ENCODE measurements at places on chromosomes 12 and 14. TPM values are rescaled to one million over a fixed set of nuclear protein-coding genes. Genes with fewer than 3 reads are reported as not detected.

DNA sequence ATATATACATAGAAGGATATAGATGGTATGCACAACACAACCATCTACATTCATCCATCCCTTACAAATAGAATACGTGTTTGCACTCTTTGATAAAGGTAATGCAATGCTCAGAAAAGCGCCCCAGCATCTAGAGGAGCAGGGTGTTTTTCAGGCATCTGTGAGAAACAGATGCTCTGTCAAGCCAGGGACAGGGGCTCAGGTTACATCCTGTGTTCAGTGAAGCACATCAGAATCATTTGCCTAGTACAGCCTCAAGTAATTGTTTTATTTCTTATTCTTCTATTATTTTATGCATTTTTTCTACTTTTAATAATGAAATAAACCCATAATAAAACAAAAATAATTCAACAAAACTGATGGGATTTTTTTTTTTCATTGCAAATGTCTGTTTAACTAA, 50.5 kb upstream of the HIF1A start:
- peaks cover 2% of the 10 kb centered on the region for H3K4me1 ChIP-seq
- DNase-seq: no peak
- peaks cover 2% of the 10 kb centered on the region for H3K27me3 ChIP-seq
- H3K4me3 ChIP-seq: no peak overlapping the region
- H3K36me3 ChIP-seq: no peaks in the 10 kb centered on the region

- peaks cover 9% of the 10 kb centered on the region for H3K27me3 ChIP-seq
- no peak overlapping the region for H3K4me3 ChIP-seq
- peak overlapping the region; percentile 24 for H3K27ac ChIP-seq
- DNase-seq: no peak
- peaks cover 6% of the 10 kb centered on the region for H3K36me3 ChIP-seq
Observed at GRCh38 chr12:2355198-2355597, 302.4 kb downstream of the CACNA1C start.

SLC38A2 gene
- total RNA-seq: 249 TPM

DNAI7 gene
- total RNA-seq: 0.33 TPM

DNA sequence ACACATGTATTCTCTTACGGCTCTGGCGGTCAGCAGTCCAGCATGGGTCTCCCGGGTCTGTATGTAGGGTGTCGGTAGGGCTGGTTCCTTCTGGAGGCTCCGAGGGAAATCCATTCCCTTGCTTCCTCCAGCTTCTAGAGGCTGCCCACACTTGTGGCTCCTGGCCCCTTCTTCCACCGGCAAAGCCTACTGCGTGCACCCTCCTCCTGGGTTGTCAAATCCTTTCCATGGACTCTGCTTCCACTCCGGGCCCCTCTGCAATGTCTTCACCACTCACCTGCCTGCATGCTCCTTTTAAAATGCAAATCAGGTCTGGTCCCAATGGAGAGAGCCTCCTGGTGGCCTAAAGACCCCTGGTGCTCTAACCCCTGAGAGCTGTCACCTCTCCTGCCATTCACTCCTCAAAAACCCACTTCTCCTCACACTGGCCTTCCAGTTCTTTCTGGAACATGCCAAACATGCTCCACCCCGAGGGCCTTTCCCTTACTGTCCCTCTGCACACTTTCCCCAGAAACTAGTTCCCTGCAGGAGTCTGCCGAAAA, 108.5 kb downstream of the DICER1 start:
- H3K36me3 ChIP-seq: no peaks in the 10 kb centered on the region
- no peak for DNase-seq
- H3K27me3 ChIP-seq: peaks cover 7% of the 10 kb centered on the region

SELPLG gene
- total RNA-seq: 1.6 TPM

- no peaks in the 10 kb centered on the region for H3K36me3 ChIP-seq
- no peaks in the 10 kb centered on the region for H3K27me3 ChIP-seq
- H3K4me1 ChIP-seq: no peaks in the 10 kb centered on the region
- no peak for DNase-seq
- no peak overlapping the region for H3K27ac ChIP-seq
Observed at GRCh38 chr12:111936869-111937268, 76.1 kb downstream of the TMEM116 start.

GRCh38 chr14:99574099-99574880, 29.7 kb downstream of the CCDC85C start:
- no peak for DNase-seq
- no peak overlapping the region for H3K4me3 ChIP-seq
- H3K4me1 ChIP-seq: peaks cover 55% of the 10 kb centered on the region
- H3K36me3 ChIP-seq: peaks cover 8% of the 10 kb centered on the region
- peaks cover 23% of the 10 kb centered on the region for H3K27me3 ChIP-seq

NUAK1 gene
- 16.6 TPM for total RNA-seq

DNA sequence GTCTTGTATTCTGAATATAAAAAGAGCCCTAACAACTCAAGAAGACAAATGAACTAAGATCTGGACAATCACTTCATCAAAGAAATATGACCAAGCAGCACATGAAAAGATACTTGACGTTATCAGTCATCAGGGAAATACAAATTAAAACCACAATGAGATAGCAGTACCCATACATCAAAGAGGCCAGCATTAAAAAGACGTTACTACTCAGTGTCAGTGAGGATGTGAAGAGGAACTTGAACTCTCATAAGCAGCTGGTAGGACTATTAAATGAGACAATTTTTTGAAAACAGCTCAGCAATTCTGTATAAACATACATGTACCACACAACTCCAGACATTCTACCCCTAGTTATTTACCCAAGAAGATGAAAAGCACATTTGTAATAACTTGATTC, 55.9 kb downstream of the FERMT2 start:
- H3K36me3 ChIP-seq: peaks cover 15% of the 10 kb centered on the region
- H3K4me3 ChIP-seq: no peak overlapping the region
- no peaks in the 10 kb centered on the region for H3K4me1 ChIP-seq
- H3K27me3 ChIP-seq: peaks cover 1% of the 10 kb centered on the region

DNA sequence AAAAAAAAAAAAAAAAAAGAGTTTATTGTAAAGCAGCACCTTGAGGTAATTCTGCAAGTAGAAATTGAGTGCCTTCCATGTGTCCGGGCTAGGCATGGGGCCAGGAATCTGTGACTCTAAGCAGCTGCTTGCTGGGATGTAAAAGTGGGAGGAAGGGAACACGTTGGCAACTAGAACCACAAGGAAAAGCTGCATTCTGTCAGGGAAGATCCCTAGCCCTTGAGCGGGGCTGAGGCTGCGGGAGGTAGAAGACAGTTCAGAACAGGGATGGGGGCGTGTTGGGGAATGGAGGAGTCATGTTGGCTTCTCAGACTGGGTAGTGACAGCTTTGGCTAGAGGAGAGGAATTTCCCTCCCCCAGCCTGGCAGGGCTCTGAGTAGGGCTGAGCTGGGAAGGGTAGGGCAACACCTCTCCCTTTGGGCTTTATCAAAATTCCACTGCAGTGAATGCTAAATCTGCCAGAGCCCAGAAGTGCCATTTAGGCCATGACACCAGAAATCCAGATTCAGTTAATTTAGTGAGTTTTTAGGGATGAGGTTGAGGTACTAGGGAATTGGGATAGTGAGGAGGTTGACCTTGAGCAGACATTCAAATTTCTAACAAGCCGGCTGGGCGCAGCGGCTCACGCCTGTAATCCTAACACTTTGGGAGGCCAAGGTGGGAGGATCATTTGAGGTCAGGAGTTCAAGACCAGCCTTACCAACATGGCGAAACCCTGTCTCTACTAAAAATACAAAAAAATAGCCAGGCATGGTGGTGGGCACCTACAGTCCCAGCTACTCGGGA, 3.4 kb upstream of the TRAFD1 start:
- H3K4me3 ChIP-seq: no peak overlapping the region
- no peak for DNase-seq
- H3K36me3 ChIP-seq: peaks cover 1% of the 10 kb centered on the region
- H3K4me1 ChIP-seq: peaks cover 9% of the 10 kb centered on the region

GRCh38 chr14:21825149-21825743, 151.6 kb upstream of the OR4E1 start:
- H3K4me3 ChIP-seq: no peak overlapping the region
- H3K4me1 ChIP-seq: no peaks in the 10 kb centered on the region
- peak; percentile 41 for DNase-seq
- no peak overlapping the region for H3K27ac ChIP-seq

- H3K27me3 ChIP-seq: peaks cover 10% of the 10 kb centered on the region
- peaks cover 6% of the 10 kb centered on the region for H3K4me1 ChIP-seq
- H3K27ac ChIP-seq: no peak overlapping the region
- no peak overlapping the region for H3K4me3 ChIP-seq
- peak; percentile 55 for DNase-seq
Observed at GRCh38 chr14:69572030-69572840, 2.4 kb downstream of the CCDC177 start.

DNA sequence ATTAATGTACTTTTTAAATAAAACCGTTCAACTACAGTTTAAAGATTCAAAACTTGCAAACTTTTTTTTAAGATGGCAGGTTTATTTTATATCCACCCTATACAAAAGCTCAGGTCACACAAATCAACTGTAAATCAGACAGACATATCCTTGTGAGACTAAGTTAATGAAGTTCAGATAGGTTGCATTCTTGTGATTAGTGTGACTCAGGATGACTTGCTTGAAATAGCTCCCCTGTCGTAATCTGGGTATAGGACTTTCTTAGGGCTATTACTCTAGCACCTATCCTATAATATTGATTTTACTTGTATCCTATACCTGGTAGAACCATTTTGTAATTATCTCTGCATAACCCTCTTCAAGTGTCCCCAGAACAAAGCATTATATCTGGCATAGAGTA, 9.5 kb upstream of the PRKD1 start:
- no peaks in the 10 kb centered on the region for H3K36me3 ChIP-seq
- no peaks in the 10 kb centered on the region for H3K4me1 ChIP-seq
- no peak overlapping the region for H3K4me3 ChIP-seq
- no peak for DNase-seq
- no peak overlapping the region for H3K27ac ChIP-seq

DNA sequence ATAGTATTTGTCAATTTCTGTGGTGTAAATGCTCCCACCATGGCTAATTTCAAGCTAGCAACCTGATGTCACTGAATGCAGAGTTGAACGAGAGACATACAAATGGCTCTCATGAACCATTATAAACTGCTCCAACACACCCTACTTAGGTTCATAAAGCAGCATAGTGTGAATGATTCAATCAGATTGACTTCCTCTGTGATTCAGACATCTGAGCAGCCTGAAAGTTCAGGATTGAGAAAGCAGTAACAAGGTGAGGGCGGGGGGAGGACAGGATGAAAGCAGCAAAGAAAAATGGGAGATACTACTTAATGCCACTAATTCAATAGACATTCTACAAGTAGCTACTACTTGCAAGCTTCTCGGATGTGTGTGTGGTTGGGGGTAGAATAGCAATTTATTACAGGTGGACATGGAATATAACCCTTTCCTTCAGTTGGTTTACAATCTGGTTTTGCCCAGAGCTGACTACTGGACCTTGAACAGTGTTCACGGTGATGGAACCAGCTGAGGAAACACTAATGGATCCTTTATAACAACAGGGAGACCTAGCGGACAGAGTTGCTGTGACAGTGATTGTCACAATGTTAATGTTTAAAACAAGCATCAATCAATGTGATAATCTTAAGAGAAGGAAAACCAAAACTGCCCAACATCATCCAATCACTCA, 52.5 kb upstream of the PELI2 start:
- no peak overlapping the region for H3K4me3 ChIP-seq
- no peak overlapping the region for H3K27ac ChIP-seq
- DNase-seq: no peak
- H3K27me3 ChIP-seq: no peaks in the 10 kb centered on the region

KRT83 gene
- not detected for total RNA-seq

GRCh38 chr14:100203962-100204834, 34.7 kb upstream of the YY1 start:
- peaks cover 13% of the 10 kb centered on the region for H3K36me3 ChIP-seq
- no peaks in the 10 kb centered on the region for H3K4me1 ChIP-seq
- H3K27ac ChIP-seq: no peak overlapping the region
- H3K27me3 ChIP-seq: peaks cover 7% of the 10 kb centered on the region
- no peak for DNase-seq
- no peak overlapping the region for H3K4me3 ChIP-seq

DNA sequence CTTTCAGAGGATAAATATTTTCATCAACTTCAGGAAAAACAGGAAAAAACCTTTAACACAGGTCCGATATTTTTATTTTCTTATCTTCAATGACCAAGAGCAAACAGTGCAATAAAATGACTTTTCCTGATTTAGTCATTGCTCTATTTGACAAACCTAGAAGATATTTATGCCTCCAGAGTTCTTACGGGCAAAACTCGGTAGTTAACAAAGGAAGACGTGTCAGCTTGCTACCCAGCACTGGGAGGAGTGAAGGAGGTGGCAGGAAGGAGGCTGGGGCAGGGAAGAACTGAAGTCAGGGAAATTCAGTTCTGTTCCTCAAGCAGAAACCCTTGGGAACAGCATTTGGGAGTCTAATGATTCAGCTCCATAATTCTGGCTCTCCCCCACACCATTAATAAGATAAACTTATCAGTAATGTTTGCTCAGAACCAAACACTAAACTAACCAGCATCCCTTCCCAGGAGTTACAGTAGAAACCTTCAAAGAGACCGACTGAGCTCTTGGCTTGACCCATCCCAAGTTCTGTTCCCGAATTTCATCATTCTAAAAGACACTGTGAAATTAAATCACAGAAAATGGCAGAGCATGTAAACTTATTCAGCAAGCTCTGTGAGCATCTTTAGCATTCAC, 163.3 kb downstream of the APAF1 start:
- no peaks in the 10 kb centered on the region for H3K36me3 ChIP-seq
- DNase-seq: no peak
- no peaks in the 10 kb centered on the region for H3K4me1 ChIP-seq
- H3K27ac ChIP-seq: no peak overlapping the region
- H3K27me3 ChIP-seq: no peaks in the 10 kb centered on the region
- H3K4me3 ChIP-seq: no peak overlapping the region

GRCh38 chr12:15364221-15365160, 42.2 kb downstream of the PTPRO start:
- H3K4me3 ChIP-seq: no peak overlapping the region
- no peak for DNase-seq
- no peaks in the 10 kb centered on the region for H3K27me3 ChIP-seq
- no peaks in the 10 kb centered on the region for H3K4me1 ChIP-seq
- H3K27ac ChIP-seq: no peak overlapping the region

DNA sequence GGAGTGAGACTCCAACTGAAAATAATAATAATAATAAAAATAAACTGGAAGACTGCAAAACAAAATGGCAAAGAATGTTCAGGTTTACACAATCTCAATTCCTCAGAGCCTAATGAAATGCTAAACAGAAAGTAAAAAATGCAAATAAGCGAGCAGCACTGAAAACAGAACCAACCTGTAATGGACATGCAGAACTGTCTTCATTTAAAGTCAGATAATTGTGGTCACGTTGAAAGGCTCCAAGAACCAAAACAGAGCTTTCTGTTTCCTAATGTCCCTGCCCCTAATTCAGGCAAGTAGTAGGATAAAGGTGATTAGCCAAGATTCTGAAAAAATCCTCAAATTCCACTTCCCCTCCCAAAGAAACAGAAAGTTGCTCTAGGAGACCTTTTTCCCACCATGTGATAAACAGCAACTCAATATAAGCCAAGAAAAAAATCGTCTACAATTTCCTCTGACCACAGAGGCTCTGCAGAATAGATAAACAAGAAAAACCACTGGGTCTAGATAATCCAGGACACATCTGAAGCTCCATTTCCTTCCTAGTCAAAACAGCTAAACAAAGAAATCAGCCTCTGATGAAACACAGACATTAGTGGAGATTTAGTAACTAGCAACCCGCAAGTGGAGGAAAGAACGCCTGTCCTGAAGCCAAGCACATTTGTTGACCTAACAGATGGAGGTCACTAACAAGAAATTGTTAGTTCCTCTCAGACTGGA, 3.0 kb downstream of the MIS18BP1 start:
- peak overlapping the region; percentile 97 for H3K27ac ChIP-seq
- H3K4me3 ChIP-seq: peak overlapping the region; percentile 66
- H3K4me1 ChIP-seq: peaks cover 12% of the 10 kb centered on the region
- peaks cover 2% of the 10 kb centered on the region for H3K27me3 ChIP-seq

GARIN6 gene
- total RNA-seq: not detected

Data from endothelial cell (in vitro differentiated cells).